ENCODE measurements at places on chromosomes 5 and 9. TPM values are rescaled to one million over a fixed set of nuclear protein-coding genes. Genes with fewer than 3 reads are reported as not detected.

DNA sequence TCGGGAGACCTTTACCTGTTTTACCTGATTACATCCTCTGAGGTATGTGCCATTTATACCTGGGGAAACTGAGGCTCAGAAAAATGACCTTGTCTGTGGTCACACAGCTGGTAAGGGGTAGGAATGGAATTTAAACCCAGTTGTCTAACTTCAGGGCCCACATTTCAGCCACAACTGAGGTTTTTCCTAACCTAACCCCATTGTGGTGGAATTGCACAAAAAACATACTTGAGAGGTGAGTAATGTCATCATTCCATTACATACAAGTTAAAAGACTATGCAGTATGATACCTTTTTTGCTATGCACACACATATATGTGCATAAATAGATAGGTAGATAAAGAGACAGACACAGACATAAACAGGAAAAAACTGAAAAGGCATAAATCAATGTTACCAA is 14.1 kb downstream of the FGF1 start:
- DNase-seq, result no peak

DNA sequence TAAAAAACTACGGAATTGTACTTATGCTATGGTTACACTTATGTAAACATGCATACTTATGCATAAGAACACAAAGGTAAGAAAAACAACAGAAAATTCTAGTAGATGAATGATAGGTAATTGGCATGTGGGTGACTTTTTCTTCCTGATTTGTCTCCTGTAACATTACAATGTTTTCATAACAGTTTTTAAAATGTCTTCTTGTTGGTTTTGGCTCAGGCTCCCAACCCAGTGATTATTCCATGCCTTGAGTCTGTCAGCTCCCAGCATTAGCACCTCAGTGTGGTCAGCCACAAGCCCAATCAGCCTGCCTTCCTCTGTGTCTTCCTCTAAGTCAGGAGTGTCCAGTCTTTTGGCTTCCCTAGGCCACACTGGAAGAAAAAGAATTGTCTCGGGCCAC is 7.9 kb upstream of the FOXE1 start:
- no peak for DNase-seq

GRCh38 chr5:41095324-41096101 is 24.4 kb upstream of the MROH2B start:
- no peak for DNase-seq

DNA sequence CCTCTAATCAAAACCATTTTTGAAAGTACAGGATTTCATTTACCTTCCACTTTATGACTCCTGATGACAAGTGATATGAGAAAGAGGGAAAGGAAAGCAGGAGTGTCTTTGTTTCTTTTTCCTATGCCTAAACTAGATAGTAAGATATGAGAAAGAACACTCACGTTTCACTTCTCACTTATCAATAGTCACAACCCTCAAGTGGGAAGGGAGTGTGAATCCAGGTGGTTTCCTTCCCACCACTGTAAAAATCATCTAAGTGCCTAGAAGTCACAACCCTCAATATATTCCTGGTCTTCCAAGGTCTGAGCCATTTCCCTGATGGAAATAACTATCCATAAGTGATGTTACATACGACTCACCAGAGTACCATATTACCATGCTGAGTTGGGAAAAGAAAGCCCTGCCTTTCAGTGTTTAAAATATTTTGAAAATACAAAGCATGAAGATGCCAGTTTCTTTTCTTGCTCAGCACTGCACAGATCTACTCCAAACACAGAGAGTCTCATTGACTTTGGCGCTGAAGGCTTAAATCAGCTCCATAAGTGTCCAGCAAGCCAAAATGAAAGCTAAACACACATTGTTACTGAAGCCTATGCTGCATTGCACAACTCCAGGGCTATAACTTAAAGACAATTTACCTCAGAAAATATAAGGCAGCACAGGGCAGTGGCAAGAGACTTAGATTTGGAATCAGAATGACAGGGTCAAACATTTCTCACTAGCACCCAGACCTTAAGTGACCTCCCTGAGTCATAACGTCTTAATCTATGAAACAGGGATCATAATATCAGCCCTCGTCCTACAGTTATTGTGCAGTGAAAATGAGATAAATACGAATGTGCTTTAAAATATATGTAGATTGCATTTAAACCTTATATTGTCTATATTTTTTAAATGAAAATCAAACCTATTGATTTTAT is 301.2 kb downstream of the KIAA0825 start:
- DNase-seq, result no peak

GRCh38 chr5:102663749-102664530 is 91.2 kb upstream of the PAM start:
- DNase-seq, result no peak

DNA sequence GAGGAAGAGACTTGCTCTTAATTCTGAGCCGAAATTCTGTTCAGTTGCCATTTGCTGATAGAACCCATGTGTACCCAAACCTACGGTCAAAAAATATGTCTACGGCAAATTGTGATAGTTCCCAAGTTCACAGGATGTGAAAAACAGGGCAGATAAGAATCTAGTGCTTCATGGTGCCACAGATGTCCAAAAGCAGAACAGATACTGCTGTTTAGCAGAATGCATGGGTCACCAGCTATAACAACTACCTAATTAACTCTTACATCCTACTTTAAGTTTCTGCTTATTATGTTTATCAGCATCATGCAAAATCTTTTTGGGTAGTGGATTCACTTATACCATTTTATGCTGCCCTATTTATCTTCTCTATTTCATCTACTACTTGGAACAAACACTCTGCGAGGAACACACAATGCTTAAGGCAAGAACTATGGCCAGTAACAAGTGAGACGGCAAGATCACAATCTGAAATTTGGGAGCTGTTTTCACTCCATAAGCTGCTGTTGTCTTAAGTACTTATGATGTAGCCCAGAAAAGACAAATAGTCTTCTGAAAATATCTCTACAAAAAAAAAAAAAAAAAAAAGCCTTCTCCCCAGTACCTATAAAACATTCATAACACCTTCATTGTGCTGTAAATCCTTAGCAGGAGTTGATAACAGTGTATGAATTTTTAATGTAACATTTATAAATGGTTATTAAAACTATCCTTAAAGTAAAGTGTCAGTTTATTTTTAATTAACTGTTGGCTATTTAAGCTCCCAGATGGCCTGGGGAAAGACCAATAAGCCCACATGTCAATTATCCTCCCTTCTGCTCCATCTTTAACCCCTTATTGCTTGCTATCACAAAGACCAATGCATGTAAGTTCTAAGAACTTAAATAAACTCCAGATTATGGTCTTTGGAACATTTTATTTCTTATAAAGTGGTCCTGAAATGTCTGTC is 232.3 kb downstream of the TLR4 start:
- DNase-seq, result no peak

GRCh38 chr9:88835772-88836171 is 155.5 kb upstream of the S1PR3 start:
- DNase-seq, result no peak

GRCh38 chr9:38249587-38250210 is 142.8 kb upstream of the ALDH1B1 start:
- no peak for DNase-seq

GRCh38 chr5:72634444-72634843 is 127.2 kb upstream of the ZNF366 start:
- DNase-seq, result no peak

- DNase-seq, result no peak
Measured at GRCh38 chr5:59542851-59543820, 350.4 kb downstream of the PDE4D start.

DNA sequence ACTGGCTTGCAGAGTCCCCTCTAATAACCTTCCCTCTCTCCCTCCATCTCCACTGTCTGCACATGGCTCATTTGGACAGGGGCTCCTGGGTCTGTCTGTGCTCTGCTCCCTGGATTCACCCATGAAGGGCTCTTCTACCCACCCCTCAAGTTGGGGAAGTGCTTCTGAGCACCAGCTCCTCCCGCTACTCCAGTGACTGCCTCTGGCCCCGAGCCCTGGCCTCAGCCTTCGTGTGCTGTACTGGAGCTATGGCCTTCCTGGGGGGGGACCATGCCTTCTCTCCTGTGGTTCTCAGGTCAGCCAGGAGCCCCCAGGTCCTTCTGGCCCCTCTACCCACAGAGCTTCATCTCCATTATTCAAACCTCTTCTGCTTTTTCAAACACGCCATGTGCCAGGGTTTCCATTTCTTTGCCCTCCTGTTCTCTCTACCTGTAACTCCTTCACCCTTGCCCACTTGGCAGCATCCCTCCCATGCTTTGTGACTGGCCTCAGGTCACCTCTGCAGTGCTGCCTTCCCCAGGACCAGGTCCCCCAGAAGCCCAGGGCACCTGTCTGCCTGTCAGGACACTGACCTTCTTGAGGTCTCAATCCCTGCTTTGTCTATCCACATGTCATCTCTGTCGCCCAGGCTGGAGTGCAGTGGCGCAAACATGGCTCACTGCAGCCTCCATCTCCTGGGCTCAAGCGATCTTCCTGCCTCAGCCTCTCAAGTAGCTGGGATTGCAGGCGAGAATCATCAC is 9.5 kb downstream of the SH3PXD2B start:
- no peak for DNase-seq

DNA sequence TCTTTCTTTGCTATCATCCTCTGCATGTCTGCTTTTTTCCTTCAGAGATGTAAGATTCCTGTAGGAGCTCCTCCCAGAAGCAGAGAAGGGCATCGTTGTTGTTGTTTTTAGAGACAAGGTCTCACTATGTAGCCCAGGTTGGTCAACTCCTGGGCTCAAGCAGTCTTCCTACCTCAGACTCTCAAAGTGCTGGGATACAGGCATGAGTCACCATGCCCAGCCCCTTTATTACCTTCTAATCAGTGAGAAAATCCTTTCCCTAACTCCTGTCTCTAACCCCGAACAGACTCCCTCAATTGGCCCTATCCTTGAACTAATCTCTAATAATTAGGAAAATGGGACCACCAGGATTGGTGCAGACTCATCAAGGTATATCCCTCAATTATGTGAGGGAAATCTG is 64.4 kb downstream of the GALNT10 start:
- no peak for DNase-seq

DNA sequence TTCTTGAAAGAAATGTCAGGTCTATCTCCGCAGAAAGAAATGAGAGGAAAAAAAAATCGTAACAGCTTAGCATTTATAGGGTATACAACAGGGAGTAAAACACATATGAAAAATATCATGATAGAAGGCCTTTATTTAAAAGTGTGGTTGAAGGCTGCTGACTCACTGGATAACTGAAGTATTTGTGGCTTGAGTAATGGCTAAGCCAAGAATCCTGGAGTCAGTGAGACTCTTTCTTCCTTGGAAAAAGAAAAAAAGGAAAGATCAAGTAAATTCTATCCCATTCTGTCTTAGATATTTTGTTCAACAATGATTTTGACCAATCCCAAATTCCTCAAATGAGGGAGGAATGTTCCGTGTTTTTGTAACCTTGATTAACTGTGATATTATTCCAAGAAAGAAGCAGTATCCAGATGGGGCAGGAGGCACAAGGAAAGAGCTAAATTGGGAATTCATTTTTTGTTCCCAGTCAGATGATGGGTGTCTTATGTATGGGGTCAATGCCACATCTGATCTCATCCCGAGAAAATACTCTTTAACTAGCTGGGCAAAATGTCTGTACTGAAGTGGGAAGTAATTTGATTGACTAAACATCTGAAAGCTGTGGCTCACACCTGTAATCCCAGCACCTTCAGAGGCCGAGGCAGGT is 64.3 kb upstream of the MYO10 start:
- no peak for DNase-seq

GRCh38 chr5:50964746-50965653 is 298.6 kb downstream of the PARP8 start:
- DNase-seq, result no peak

DNA sequence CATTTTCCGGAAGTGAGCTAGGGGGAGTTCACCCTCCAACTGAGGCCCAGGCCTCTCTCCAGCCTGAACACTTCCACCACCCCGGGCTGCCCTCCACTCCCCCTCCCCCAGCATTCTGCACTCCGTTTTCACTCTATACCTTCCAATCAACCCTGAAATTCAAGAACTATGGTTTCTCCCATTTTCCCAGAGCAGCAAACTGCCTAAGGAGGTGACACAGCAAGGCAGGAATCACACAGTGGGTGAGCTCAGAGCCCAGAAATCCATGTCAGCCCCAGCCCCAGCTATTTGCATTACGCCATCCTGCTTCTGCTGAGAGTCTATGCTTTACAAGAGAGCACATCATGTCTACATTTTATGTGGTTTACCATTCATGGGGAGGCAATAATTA is 11.9 kb downstream of the MSX2 start:
- no peak for DNase-seq

GRCh38 chr5:114789773-114790402 is 379.8 kb downstream of the TRIM36 start:
- DNase-seq, result no peak

- no peak for DNase-seq
Measured at GRCh38 chr5:105639068-105639467, 2031.7 kb downstream of the EFNA5 start.

- no peak for DNase-seq
Measured at GRCh38 chr5:77426670-77427069, 65.4 kb downstream of the WDR41 start.

GRCh38 chr5:78405829-78406750 is 45.7 kb downstream of the SCAMP1 start:
- DNase-seq, result no peak

The TMEM171 gene
- not detected for total RNA-seq

The JAKMIP2 gene
- total RNA-seq, result 1.1 TPM

The SARDH gene
- total RNA-seq, result 6.6 TPM

The BNC2 gene
- not detected for total RNA-seq

The SCGB3A1 gene
- not detected for total RNA-seq

The SPATA31C1 gene
- not detected for total RNA-seq

The PCAT7 gene
- not detected for total RNA-seq

The PCDHA7 gene
- total RNA-seq, result not detected

The ENTPD8 gene
- total RNA-seq, result not detected
